ENCODE measurements at places on chromosomes 12 and 14.

- DNase-seq = no peak
These were observed 767 bp upstream of the CRY1 start for GRCh38 chr12:107094183-107094448.

DNA sequence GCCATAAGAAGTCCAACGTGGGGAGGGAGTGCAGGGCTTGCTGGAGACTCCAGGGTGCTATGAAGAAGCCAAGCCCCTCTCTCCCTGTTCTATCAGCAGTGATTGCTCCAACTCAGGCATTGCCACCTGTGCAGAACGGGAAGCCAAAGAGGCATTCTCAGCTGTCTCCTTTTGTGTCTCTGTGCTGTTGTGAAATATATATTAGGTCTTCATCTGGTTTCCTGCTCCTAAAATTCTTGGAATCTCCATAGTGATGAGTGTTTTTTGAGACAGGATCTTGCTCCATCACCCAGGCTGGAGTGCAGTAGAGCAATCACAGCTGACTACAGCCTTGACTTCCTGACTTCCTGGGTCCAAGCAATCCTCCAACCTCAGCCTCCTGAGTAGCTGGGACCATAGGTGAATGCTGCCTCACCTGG lies 51.2 kb upstream of the AEBP2 start:
- no peak for DNase-seq

- no peak for DNase-seq
These were observed 14.1 kb downstream of the PPFIBP1 start for GRCh38 chr12:27537855-27538675.

- no peak for DNase-seq
These were observed 34.2 kb upstream of the LRP1-AS start for GRCh38 chr12:57181561-57182155.

DNA sequence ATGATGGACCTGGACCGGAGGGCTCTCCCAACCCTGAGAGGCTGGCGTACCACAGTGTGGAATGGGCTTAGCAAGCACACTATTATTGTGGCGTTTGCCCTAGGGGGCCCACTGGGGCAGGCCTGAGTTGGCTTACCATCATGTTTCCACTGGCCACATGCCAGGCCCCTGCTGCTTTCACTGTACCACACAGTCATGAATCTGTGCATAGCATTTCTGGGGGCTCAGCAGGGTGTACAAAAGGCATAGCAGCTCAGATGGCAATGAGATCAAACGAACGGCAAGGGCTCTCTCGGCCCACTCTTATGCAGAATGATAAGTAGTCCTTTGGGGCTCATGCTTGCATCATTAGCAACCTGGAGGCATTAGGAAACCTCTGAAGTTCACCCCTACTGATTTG lies 137.0 kb upstream of the HIF1A start:
- no peak for DNase-seq

DNA sequence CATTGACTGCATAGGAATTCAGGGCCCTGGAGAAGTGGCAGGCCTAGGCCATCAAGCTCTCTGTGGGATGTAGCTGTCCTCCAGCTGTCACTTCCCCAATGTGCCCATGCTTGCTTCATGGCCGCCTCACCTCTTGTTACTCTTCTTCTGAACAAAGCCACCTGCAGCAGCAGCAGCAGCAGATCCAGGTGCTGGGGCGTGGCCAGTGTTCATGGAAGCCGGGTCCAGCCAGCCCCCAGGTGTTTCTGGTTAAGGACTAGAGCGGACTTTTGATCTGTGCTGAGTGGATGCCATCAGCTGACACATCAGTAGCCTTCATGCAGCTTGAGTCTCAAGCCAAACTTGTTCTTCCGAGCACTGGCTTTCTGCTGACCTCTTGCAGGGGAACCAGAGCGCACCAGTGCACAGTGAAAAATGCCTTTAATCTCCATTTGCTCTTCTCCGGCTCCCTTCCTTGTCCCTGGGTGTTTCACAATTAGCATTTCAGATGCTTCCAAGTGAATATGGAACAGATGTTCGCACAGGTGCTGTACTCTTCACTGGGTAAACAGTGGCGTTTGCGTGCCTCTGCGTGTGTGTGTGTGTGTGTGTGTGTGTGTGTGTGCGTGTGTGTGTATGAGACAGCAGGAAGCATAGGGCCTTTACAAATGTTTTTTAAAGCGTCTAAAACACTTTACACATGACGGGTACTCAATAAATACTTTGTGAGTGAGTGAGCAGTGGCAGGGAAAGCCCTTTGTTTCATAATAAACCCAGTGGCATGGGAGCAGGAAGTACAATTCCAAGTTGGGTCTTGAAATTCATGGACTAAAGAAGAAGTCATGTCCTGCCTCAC lies 20.1 kb downstream of the TPCN1 start:
- DNase-seq = no peak

- peak; percentile 51 for DNase-seq
These were observed 25.8 kb upstream of the TMCC3 start for GRCh38 chr12:94676031-94676641.

- no peak for DNase-seq
These were observed 24.8 kb upstream of the STRN3 start for GRCh38 chr14:31051023-31051422.

GRCh38 chr14:32662211-32662610 lies 276.5 kb upstream of the NPAS3 start:
- DNase-seq = no peak

- DNase-seq = no peak
These were observed 157.6 kb upstream of the TMCC3 start for GRCh38 chr12:94807951-94808350.

- no peak for DNase-seq
These were observed 149.6 kb downstream of the SLC38A6 start for GRCh38 chr14:61130512-61131260.

GRCh38 chr14:103495854-103496253 lies 26.8 kb downstream of the CKB start:
- DNase-seq = no peak

DNA sequence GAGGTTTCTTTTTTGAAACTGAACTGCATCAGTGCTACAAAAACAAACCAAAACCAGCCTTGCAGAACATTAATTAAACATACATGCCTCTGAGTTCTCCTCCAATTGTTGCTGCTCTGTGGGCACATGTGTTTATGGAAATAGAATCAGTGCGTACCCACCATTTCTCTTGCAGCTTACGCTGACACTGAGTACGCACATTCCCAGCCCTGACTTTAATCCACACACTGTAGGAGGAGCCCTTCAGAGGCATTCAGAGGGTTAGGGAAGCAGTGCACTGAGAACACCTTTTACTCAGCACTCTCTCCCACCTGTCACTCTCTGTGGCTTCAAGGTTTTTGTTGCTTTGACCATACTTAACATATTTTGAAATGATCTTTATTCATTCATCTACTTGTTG lies 250.5 kb upstream of the PWP1 start:
- no peak for DNase-seq

GRCh38 chr12:54033106-54033979 lies 493 bp downstream of the HOXC5 start:
- DNase-seq = peak; percentile 35

DNA sequence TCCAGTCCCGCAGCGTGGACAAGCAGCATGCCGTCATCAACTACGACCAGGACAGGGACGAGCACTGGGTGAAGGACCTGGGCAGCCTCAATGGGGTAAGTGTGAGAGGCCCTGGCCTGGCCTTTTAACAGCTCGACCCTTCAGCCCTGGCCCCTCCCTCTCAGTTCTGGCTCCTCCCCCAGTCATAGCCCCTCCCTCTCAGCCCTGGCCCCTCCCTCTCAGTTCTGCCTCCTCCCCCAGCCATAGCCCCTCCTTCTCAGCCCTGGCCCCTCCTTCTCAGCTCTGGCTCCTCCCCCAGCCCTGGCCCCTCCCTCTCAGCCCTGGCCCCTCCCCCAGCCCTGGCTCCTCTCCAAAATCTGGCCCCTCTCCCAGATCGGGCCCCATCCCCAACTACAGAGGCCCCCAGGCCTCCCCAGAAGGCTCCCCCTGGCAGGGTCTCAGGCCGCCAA lies 11.2 kb downstream of the CEP170B start:
- no peak for DNase-seq

DNA sequence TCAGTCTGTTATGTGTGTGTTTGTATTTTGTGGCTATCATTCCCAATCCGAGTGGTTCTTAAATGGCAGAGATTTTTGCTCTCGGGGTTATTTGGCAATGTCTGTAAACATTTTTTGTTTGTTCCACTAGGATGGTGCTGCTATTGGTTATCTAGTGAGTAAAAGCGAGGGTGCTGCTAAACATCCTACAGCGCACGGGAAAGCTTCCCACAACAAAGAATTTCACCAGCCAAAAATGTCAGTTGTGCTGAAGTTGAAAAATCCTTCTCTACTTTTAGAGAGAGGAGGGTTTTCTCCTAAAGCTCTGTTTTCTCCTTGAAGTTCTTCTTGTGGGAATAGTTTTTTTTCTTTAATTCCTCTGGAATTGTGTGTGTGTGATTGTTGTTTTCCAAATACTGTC lies 2.4 kb downstream of the EXD2 start:
- no peak for DNase-seq

GRCh38 chr12:5134861-5135525 lies 91.3 kb downstream of the KCNA5 start:
- DNase-seq = no peak

DNA sequence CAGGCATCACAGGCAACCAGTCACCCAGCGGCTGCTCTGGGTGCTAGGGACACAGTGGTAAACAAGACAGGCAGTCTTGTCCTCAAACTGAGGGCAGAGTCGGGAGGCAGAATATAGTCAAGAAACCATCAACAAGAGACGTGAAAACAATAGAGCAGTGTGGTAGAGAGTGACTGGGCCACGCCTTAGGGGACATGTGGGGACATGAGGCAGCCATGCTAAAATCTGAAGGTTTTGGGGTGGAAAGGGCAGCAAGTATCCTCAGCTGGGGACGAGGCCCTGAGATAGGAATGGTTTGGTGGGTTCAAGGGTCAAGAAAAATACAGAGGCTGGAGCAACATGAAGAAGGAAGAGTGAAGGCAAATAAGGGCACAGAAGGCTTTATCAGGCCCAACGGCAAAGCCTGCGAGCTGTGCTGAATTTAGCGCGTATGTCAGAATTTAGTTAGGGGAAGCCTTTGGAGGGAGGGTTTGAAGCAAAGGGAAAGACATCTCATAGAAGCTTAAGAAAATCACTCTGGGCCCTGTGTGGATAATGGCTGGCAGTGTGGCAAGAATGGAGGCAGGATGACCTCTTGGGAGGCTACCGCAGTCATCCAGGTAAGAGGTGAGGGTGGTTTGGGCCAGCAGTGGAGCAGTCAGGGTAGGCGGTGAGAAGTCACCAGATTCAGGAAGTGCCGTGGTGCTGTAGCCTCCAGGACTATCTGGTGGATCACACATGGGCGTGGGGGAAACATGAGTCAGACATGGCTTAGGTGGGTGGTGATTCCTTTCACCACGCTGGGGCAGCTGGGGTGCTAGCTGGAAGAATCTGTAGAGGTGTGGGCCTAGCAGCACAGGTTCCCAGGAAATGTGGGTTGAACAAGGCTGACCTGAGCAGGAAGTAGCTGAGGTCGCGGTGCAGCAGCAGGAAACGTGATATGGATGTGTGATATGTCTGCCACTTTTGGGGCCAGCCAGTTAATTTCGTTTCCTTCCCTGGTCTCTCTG lies 3.0 kb downstream of the EVL start:
- peak; percentile 70 for DNase-seq
